ENCODE measurements at places on chromosomes 12 and 14.
A peak's percentile ranks its signal among the peaks of the same experiment; 100 is the strongest.

GRCh38 chr12:10867381-10867780, 16.7 kb downstream of the PRH1 start:
- DNase-seq: no peak

GRCh38 chr14:23910101-23910875, 43.3 kb upstream of the DHRS4 start:
- DNase-seq: no peak

DNA sequence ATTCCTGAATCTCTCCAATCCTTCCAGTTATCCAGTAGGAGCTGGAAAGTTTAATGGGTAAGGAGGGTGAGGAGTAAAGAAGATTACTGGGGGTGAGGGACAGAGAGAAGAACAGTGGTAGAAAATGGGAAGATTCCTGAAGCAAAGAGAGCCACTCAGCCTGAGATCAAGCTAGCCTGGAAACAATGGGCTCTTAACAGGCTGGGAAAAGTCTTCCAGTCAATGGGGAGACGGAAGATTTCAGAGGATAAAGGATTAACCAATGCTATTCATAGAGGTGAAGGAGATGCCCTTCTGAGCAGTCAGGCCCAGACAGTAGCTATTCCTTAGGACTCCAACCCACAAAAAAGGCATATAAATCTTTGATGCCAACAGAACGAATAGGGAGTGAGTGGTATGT, 14.8 kb downstream of the GDF11 start:
- DNase-seq: no peak

DNA sequence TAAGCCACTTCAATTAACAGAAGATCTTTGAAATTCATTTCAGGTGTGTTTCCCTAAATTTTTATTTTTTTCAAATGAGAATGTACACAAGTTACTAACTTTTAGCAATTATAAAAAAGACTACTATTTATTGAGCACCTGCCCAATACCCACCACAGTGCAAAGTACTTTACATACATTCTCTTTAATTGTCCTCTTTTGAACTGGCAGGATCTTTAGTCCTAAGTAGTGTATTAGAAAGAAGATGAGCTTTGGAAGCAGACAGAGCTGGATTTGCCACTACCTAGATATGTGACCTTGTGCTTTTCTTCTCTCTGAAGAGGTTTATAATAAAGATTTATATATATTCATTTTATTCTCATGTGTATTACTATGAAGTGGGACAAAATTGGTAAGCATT, 63.7 kb downstream of the TMEM117 start:
- DNase-seq: no peak

DNA sequence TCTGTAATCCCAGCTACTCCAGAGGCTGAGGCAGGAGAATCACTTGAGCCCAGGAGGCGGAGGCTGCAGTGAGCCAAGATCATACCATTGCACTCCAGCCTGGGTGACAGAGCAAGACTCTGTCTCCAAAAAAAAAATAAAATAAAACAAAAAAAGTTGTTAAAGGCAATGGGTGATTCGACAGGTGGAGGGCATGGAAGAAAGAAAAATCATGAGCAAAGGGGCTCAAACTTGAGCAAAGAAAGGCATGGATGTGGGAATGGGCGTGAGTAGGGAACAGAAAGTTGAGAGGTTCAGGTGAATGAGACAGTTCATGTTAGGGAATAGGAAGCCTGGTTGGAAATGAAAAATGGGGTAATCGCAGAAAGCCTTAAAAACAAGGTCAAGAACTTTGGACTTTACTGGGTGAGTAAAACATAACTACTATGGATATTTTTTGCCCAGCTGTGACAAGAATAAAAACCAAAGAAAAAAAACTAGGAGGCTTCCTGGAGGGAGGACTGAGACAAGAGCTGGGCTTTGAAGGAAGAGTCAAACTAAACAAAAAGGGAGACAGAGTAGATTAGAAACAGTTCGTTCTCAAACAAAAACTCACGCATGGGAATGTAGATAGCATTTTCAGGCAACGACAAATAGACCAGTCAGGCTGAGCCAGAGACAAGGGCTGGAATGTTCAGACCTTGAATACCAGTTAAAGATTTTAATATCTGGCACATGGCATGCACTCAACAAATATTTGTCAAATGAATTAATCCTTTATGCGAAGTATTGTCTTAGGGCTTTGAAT, 18.8 kb downstream of the PYM1 start:
- no peak for DNase-seq

DNA sequence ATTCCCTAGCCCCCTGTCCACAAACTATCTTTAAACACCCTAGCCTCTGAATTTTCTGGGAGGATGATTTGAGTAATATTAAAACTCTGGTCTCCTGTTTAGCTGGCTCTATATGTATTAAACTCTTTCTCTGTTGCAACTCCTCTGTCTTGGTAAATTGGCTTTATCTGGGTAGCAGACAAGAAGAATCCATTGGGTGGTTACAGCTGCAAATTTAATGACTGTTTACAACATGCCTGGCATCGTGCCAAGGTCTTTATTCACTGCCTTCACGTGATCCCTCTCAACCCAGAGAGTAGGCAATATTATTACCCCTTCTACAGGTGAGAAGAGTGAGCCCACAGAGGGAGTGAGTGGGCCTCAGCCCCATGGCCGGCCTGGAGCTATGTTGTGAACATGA, 77.8 kb upstream of the MYL2 start:
- DNase-seq: no peak

DNA sequence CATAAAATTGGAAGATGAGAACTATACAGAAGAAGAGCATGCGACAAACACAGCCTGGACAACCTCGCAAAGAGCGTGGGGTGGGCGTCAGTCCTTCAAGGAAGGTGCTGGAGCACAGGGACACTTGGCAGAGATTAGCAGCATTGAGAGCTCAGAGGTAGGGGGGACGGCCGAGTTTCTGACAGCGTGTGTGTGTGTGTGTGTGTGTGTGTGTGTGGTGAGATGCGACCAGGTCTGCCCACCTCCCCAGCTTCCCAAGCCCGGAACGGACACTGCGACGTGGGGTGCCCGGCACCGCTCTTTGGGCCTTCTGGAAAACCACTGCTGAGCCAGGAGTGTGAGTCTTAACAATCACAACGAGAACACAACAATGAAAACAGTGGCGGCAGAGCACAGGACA, 17.9 kb upstream of the FBXO21 start:
- DNase-seq: no peak

DNA sequence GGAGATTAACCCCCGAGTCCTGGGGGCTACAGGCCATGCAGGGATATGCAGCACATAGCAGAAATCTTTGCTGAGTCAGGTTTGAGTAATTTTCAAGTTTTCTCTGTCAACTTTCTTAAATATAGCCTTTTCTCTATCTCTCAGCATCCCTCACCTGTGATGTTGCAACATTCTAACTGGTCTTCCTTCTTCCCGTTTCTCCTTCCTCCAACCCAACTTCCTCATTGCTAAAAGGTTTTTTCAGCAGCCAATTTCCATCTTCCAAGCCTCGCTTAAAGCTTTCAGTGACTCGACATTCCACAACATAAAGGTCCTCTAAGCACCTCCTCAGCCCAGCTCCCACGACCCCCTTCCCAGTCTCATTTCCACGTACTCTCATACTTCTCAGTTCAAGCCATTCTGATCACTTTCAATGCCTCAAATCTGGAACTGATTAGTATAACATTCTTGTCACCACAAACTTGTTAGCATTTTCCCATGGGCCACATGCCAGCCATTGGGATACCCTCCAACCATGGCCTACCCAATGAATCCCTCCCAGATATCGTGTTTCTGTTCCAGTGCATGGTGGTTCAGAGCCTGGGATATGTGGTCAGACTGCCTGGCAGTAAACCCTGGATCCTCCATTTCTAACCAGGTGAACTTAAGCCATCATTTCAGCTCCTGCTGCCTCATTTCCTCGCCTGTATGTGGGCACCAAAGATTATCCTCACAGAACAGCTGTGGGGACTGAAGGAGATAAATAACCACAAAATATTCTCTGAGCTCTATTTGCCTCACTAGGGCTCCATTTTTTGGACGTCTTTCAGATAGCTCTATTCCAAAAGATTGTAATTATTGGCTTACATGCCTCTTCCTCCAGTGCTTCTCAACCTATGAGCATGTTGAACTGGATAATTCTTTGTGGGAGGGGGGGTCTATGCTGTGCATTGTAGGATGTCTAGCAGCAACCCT, 65.8 kb downstream of the KCNK10 start:
- DNase-seq: no peak

DNA sequence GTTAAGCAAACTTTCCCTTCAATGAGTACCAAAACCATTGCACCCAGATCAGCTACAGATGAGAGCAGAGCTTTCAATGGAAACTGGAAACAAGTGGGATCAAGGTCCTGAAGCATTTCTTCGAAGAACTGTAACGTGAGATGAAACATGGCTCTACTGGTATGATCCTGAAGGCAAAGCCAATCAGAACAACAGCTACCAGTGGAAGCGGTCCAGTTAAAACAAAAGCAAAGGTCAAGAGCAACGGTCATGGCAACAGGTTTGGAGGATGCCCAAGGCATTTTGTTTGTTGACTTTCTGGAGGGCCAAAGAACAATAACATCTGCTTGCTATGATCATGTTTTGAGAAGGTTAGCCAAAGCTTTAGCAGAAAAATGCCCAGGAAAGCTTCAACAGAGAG, 137.9 kb upstream of the CPSF6 start:
- no peak for DNase-seq

- DNase-seq: no peak
Measured at GRCh38 chr12:29816874-29817725, 33.4 kb upstream of the TMTC1 start.

- peak; percentile 81 for DNase-seq
Measured at GRCh38 chr14:56117765-56118610, at the start of gene PELI2. Gene PELI2 (plus strand): TSS chr14:56118411. CDS start chr14:56118661, 250 bp downstream.

GRCh38 chr12:73106296-73106695, 834.1 kb downstream of the TRHDE start:
- no peak for DNase-seq

DNA sequence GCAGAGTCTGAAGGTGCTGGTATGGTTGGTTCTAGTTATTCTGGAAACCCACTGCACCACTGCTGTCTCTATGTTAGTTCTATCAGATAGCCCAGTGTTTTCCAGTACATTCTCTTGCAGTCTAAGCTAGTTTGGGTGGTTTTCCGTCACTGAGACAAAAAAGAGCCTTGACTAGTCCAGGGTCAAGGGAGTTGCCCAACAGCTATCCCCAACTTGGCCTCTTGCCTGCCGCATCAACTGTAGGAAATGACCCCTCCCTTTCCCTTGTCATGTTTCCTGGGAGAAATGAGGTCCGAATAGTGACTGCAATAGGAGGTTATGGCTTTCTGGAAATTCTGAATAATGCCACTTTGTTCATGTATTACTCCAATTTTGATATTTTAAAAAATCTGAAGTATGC, 160.4 kb downstream of the EFCAB11 start:
- DNase-seq: no peak

DNA sequence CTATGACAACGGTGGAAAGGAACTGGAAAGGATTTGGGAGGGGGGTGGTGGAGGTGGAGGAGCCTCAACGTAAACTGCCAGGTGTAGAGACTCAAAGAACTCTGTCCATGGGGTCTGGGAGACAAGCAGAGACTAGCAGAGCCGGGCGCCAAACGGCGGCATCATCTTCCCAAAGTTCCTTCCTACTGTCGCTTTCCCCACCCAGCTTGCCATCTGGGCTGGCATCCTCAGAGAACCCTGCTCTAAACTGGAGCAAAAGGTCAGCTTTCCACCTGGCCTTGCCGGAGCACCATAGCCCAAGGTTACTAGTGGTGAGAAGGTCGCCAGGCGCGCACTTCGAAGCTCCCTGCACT, 4.0 kb upstream of the IRF2BPL start:
- no peak for DNase-seq

DNA sequence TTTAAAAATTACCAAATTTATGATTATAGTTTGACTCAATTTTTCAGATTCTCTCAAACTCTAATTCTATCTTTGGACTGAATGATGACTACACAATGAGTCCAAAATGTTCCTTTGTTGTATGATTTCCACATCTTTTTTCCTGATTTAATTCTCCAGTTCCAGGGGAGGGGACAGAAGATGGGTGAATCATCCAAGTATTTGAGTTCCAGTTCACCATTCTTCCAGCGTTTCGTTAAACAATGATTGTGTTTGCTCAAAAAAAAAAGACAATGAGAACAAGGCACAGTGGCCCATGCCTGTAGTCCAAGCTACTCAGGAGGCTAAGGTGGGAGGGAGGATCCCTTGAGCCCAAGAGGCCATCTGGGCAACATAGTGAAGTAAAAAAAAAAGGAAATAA, 23.8 kb downstream of the BAZ1A start:
- no peak for DNase-seq

DNA sequence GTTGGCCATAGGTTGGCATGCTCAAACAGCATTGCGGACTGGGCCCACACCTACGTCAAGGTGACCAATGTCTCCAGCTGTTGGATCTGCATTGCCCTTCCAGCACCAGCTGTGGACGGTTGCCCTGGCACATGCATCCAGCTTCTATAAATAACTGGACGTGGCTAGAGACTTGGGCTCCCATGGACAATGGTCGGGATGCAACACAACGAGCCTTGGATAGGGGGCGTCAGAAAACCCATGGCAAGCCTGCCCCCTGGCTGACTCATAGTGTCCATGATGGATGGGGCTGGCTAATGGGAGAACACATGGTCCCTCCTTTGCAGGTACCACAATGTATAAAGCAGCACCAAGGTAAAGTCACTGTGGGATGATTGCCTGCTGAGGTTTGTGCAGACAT, 331.6 kb upstream of the FAR2 start:
- DNase-seq: no peak

All from AML-193 (cell line).